ENCODE measurements at places on chromosomes 6 and 20.

DNA sequence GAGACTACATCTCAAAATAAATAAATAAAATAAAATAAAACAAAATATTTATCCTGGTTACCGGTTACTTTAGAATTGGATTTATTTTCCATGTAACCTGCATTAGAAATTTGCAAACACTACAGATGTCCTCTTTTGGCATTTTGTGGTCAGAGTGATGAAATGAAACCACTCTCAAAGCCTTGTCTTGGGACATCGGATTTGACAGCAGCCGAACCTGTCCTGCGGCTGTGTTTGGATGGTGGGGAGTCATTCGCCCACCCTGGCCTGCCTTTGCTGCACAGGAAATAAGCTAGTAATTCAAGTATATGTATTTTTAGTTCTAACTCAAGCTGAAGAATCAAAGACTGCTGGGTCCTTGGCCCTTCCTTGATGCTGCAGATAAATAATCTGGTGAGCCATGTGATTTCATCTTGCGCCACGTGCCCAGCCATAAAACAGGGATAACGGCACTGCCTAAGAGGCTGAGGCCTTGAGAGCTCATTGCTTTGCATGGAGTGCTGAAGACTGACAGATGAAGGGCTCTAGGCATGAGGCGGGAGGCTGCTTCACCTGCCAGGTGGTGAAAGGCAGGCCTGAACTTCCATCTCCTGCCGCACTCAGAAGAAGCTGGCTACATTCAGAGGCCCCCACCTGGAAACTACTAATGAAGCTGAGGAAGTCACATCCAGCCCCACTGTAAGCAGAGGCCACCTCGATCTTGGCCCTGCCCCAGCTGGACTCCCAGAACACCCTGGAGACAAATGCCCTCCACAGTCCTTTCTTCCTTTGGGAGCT lies 76.9 kb downstream of the NOL4L start:
- no peak for DNase-seq

DNA sequence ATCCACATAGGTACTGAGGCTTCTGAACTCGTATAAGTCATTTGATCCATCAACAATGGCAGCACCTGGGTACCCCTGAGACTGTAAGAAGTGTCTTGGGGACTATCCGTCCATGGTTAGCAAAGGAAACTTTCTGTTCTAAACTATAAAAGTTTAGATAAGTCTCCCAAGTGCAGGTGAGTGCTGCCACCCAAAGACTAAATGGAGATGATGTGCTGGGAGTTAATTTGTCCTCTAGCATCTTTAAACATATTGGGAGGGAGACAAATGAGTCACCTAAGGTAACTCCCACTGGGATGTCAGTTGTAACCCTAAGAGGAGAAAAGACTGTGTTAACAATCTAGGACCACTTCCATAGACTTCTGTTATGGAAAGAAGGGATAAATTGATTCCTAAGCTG lies 6.2 kb downstream of the BEND6 start:
- no peak for DNase-seq

DNA sequence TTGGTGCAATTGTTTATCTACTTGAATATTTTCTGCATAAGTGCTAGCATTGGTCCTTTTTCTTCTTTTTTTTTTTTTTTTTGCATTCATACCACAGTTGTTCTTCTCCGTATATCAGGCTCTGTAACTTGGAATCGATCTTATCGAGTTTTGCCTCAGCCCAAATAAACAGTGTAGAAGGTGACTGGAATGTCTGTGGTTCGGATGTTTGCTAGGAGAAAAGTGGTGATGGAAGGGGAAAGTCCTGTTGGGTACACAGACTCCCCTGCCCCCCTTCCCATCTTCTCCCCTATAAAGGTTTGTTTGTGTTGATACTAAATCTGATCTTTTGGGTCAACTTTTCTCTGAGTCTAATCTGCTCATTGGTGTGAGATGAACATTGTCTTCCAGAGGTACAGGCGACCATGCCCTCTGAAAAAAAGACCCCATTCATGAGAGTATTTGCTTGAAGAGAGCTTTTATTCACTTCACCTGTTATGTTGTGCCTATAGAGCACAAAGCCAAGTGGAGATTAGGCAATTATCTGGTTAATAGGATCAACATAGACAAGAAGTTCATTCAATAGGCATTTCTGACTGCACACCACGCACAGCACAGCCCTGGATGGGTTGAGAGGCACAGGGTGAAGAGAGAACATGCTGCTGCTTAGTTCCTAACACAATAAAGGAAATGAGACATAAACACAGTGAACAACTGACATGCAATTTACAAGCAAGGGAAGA lies 620.0 kb downstream of the PKHD1 start:
- no peak for DNase-seq

- DNase-seq: no peak
Measured at GRCh38 chr6:121686611-121687023, 251.2 kb downstream of the GJA1 start.

GRCh38 chr6:151130329-151130728 lies 109.4 kb upstream of the AKAP12 start:
- no peak for DNase-seq

- no peak for DNase-seq
Measured at GRCh38 chr6:16158943-16159557, 30.2 kb downstream of the MYLIP start.

DNA sequence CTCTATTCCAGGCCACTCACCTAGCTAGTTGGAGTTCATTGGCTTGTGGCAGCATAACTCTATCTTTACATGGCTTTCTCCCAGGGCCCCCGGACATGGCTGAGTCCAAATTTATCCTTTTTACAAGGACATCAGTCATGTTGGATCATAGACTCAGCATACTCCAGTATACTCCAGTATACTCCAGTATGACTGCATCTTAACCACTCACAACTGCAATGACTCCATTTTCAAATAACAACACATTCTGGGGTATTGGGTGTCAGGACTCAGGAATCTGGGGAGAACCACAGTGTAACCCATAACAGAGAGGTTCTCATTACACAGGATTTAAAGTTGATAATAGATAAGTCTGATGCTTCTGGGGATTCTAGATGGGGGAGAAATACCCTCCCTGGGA lies 53.8 kb upstream of the TSHZ2 start:
- no peak for DNase-seq

DNA sequence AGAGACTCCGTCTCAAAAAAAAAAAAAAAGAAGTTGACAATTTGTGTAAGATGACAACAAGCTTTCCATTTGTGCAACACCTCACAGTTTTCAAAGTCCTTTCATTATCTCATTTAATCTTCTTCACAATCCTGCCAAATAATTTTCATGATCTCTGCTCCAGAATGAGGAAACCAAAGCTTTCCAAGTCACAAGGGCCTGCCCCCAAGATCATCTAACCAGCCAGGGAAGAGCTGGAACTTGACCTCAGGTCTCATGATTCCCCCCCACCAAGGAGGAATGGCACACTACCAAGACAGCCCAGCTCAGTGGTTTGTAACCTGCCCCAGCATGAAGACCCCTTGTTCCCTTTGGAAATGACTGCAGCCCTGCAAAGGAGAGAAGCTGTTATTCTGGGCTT lies 74.0 kb upstream of the PIM1 start:
- DNase-seq: no peak
